ENCODE measurements at places on chromosomes 7 and 10. TPM values are rescaled to one million over a fixed set of nuclear protein-coding genes. Genes with fewer than 3 reads are reported as not detected.

The SYNPO2L gene
- not detected for total RNA-seq

The JCAD gene
- total RNA-seq, result 0.68 TPM

DNA sequence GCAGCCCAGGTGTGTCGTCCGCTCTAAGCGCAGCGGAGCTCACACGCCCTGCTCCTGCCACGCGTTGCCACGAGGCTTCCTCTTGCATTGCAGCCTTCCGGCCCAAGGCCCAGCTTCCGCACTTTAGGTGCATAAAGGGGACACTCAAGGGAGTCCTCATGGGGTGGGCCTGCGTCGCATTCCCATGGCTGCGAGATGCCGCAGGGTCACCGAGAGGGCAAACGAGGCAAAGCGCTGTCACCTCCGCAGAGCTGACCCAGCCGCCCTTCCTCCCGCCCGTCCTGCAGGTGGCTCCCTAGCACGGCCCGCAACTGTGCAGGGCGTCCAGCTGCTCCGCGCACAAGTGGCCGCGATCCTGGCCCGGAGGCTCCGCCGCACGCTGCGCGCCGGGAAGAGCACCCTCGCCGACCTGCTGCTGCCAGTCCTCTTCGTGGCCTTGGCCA lies 283.5 kb downstream of the ABCA13 start:
- no peak for DNase-seq

DNA sequence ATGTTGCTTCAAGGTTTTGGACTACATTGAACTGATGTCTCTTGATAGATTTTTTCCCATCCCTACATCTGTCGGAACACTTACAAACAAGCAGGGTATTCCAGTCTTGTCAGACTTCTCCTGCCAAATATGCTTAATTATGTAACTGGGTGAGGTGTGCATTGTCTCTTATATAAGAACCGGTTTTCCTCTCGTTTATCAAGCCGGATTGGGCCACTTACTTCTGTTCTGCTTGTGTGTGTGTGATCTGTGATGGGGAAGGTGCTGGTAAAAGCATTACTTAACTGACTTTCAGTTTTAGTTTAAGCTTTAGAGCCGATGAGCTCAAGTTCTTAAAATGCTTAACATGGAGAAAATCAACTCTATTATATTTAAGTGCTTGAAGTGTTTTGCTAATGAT lies 57.9 kb downstream of the OTUD1 start:
- DNase-seq, result no peak

DNA sequence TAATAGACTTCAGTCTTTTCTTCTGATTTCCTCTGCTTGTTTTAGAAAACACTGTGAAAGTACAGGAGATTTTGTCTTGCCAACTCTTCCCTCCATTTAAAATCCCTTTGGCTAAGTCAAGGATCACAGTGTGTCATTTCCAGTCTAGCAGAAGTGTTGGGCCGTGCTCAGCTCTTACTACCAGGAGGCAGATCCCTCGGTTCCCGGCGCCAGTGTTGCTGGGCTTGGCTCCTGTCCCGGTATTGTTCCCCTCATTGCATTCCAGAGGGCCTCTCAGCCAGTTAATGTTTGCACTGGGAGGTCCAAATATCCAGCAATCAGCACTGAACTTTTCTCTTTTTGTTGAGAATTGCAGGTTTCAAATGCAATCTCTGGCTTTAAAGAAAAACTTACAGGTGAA lies 612.1 kb upstream of the MGMT start:
- no peak for DNase-seq

The GCK gene
- total RNA-seq, result not detected

DNA sequence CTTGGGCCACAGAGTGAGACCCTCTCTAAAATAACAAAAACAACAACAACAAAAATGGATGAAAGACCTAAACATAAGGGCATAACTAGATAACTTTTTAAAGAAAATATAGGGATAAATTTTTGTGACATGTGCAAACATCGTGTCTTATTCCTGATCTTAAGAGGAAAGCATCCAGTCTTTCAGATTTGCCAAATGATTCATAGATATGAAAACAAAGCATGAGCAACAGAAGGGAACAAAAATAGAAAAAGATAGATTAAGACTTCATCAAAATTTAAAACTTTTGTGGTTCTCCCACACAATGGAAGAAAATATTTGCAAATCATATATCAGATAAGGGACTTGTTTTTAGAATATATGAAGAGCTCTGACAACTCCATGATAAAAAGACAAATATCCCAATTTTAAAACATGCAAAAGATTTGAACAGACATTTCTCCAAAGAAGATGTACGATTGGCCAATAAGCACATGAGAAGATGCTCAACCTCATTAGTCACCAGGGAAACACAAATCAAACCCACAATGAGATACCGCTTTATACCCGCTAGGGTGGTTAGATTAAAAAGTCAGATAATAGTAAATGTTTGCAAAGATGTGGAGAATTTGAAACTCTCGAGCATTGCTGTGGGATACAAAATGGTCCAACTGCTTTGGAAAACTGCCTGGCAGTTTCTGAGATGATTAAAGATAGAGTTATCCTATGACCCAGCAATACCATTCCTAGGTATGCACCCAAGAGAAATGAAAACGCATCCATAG lies 20.3 kb downstream of the PPIF start:
- peak; percentile 3 for DNase-seq

- no peak for DNase-seq
Observed at GRCh38 chr7:81175275-81175940, 256.6 kb upstream of the SEMA3C start.

GRCh38 chr7:70710651-70711050 lies 421.3 kb upstream of the GALNT17 start:
- DNase-seq, result no peak

The UCN3 gene
- not detected for total RNA-seq

GRCh38 chr7:19619122-19619521 lies 89.7 kb downstream of the POLR1F start:
- no peak for DNase-seq

- peak; percentile 9 for DNase-seq
Observed at GRCh38 chr10:86282664-86283465, 83.7 kb downstream of the GRID1 start.

GRCh38 chr7:84642611-84643010 lies 448.0 kb upstream of the SEMA3A start:
- DNase-seq, result no peak

DNA sequence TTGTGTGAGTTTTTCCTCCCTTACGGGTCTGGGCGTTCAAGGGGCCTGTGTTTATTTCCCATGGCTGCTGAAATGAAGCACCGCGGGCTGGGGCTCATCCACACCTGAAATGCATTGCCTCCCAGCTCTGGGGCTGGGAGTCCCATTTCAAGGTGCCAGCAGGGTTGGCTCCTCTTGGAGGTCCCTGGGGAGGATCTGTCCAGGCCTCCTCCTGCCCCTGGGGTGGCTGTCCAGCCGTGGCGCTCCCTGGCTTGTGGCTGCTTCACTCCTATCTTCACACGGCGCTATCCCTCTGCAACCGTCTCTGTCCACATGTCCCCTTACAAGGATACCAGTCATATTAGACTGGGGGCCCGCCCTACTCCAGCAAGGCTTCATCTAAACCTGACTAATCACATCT lies 41.1 kb upstream of the CNPY1 start:
- DNase-seq, result no peak

DNA sequence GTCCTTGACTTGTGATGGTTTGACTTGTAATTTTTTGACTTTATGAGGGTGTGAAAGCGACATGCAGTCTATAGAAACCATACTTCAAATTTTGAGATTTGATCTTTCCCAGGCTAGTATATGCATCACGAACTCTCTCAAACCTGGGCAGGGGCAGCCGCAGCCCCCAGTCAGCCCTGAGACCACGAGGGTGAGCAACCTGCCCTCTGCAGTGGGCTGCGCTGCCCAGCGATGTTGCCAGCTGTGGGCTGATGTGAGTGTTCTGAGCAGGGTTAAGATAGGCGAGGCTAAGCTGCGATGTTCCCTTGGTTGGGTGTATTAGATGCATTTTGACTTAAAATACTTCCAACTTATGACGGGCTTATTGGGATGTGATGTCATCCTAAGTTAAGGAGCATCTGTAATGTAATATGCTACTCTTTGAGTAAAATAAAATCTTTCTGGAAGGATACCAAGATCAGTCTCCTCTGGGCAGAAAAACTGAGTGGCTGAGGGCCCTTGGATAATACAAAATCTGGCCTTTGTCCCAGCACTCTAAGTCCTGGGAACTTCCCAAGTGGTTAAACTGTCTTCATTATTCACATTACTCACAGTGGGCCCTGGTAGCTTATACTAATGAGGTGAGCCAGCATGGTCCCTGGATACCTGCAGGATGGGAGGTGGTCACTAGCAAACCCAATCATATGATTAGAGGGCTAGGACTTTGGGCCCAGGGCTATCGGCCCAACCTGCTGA lies 28.4 kb upstream of the CNPY1 start:
- no peak for DNase-seq

GRCh38 chr10:64060389-64060788 lies 539.2 kb downstream of the REEP3 start:
- DNase-seq, result no peak

The LIPJ gene
- total RNA-seq, result not detected

The HOXA6 gene
- total RNA-seq, result not detected
